Stimulated activated CD8-positive, alpha-beta memory T cell treated with anti-CD3 and anti-CD28 coated beads, Interleukin-4, amount 100 ng/mL, for 4 hours (primary cell): ENCODE measurements at places on chromosomes 3 and 15.

- no peak for DNase-seq
Measured at GRCh38 chr3:155262295-155262694, 31.2 kb downstream of the STRIT1 start.

GRCh38 chr3:24505691-24506550 is 11.3 kb upstream of the THRB start:
- DNase-seq, result no peak

DNA sequence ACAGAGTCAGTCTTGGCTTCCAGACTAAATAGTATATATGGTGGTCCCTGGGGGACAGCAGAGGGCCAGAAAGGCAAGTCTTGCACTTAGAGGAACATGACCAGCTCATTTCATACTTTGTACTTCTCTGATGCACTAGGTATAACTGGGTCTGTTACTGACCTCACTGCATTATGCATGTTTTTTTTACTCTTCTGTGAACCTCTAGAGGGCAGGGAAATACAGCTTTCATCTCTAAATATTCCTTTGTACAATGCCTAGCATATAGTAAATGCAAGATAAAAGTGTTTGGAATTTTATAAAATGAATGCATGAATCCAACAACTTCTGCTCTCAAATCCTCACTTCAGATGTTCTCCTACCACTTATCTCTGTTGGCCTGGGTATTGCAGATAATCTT is 23.4 kb upstream of the ARL14 start:
- no peak for DNase-seq

DNA sequence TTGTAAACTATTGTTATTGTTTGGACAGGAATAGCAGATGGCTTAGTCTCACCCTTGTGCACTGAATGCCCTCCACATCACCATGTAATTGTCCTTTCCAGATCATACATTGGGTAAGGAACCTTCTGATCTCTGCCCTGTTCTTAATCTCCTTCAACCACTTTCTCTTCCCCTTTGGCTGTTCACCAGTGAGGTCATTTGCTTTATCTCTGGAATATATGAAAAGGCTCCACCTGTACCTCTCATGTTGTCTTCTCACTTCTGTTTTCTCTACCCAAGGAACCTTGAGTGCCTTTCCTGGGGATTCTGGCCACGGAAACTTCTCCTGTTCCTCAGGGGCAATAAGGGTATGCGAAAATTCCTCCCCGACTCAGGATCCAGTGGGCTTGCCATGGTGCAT is 28.5 kb downstream of the MCTP2 start:
- DNase-seq, result no peak

- DNase-seq, result no peak
Measured at GRCh38 chr15:81926981-81927380, 118.8 kb downstream of the MEX3B start.

- DNase-seq, result no peak
Measured at GRCh38 chr3:172908771-172909270, 158.3 kb downstream of the ECT2 start.

DNA sequence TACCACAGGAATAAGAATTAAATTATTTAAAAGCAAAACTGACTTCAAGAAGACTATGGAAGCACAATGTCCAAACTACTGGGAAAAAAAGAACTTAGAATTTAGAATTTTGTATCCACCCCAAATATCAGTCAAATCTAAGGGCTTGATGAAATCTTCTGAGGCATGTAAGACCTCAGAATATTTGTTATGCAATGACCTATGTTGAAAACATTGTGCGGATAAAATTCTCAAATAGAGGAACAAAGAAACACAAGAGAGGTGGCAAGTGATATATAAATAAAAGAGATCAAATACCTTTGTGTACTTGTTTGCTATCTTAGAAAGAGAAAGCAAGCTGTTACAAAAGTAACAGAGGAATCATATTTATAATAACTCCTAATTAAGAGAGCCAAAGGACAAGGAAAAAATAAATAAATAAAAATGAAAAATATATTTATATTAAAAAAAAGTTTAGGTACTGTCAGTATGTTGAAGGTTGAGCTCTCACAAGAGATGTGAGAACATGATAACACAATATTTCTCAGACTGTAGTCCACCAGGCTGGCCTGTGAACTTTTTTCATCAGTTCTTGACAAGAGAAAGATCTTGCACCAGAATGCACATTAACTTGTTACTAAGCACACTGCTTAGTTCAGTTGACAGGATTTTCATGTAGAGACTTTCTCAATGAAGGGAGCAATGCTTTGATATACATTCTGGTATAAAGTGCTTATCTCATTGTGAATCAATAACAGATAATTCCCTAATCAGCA is 50.0 kb downstream of the CPA3 start:
- DNase-seq, result no peak

GRCh38 chr3:152069871-152070270 is 196.4 kb downstream of the SUCNR1 start:
- no peak for DNase-seq

- no peak for DNase-seq
Measured at GRCh38 chr3:131995891-131996290, 38.9 kb downstream of the CPNE4 start.

DNA sequence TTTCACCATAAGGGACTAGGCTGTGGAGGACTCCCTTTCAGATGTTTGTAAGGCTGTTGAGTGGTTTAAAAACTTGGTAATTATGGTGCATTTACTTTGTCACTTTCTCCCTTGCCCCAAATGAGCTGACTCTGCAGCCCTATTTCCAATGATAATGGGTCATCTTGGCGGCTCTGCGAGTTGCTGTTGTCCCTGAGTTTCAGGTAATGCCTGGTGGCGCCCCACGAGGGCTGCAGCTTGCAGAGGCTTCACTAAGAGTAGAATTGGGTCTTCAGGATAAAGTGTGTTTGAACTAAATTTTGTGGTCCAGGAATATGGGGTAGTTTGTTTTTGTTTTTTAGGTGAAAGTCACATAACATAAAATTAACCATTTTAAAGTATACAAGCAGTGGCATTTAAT is 450.1 kb upstream of the CFAP20DC start:
- no peak for DNase-seq

DNA sequence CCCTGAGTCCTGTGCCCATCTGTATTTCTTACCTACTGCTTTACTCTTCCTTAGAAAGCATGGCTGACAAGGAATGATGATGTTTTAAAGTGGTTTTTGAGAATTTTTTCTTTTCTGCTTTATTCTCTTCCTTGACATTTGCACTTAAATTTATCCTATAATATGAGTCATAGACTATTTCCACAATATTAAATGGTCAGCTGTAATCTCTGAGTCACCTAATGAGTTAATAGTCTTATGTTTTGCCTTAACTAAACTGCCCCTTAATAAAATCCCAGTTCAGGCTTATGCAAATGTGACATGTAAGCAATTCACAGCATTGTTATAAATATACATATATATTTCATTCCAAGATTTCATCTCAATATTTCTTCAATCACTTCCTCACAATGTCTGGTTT is 23.8 kb downstream of the MEIS2 start:
- no peak for DNase-seq

- DNase-seq, result no peak
Measured at GRCh38 chr3:40366203-40367162, 20.5 kb upstream of the ENTPD3 start.

- no peak for DNase-seq
Measured at GRCh38 chr3:149763565-149764195, 11.4 kb upstream of the COMMD2 start.

GRCh38 chr3:127786353-127787070 is 35.8 kb downstream of the MGLL start:
- no peak for DNase-seq

GRCh38 chr15:95615436-95615835 is 715.1 kb upstream of the NR2F2 start:
- DNase-seq, result no peak

- no peak for DNase-seq
Measured at GRCh38 chr3:124731760-124732159, 1.5 kb downstream of the UMPS start.

- no peak for DNase-seq
Measured at GRCh38 chr3:20511863-20512505, 326.0 kb upstream of the SGO1 start.

DNA sequence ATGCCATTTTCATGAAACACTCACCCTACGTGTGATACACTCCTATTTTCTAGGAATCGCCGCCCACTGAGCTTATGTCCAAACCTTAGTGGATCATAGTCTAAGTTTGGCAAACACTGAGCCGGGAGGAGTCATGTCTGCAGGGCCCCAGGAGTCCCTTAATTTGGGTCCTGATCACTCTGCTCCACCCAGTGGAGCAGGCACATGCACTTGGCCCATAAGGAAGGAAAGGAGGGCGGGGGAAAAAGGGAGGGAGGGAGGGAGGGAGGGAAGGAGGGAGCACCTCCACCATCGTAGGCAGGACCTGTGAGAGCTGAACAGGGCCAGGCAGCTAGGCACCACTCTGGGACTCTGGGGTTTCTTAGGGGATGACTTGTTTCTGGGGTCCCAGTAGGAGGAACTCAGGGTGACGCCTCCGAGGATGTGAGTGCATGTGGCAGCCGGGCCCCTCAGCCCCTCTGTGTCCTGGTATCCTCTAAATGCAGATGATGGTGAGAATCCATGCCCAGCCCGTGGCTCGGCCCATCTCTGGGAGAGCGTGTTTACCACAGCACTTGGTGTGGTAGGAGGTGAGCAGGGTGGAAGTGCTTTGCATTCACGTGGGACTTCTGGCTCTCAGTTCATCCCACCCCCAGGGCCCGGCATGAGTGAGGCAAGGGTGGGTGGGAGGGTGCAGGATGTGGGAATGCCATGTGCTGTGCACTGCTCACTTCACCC is 109.4 kb downstream of the KLF13 start:
- no peak for DNase-seq

- no peak for DNase-seq
Measured at GRCh38 chr3:195101001-195101583, 169.9 kb downstream of the XXYLT1 start.

- no peak for DNase-seq
Measured at GRCh38 chr3:128683957-128684356, 33.3 kb upstream of the RPN1 start.

DNA sequence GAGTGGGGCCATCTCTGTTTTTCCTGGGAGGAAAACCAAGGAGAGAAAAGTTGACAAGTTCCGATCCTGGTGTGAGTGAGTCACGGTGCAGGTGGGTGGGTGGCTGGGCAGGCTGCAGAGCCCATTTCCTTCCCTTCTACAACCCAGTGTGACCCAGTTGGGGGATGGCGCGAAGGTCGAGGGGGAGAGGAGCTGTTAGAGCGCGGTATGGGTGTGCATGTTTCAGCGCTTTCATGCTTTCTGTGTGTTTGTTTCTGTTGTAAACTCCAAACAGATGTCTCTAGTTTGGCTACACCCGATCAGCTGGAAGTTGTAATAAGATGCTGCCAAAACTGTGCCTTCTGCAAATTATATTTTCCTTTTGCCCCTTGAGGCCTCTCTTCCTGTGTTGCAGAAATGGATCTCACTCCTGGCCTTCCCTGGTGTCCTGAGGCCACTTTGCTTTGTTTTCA is 3.8 kb downstream of the FAM43A start:
- DNase-seq, result no peak

- no peak for DNase-seq
Measured at GRCh38 chr15:95041297-95041696, 809.9 kb downstream of the MCTP2 start.

GRCh38 chr15:85584872-85585271 is 204.5 kb downstream of the AKAP13 start:
- no peak for DNase-seq

DNA sequence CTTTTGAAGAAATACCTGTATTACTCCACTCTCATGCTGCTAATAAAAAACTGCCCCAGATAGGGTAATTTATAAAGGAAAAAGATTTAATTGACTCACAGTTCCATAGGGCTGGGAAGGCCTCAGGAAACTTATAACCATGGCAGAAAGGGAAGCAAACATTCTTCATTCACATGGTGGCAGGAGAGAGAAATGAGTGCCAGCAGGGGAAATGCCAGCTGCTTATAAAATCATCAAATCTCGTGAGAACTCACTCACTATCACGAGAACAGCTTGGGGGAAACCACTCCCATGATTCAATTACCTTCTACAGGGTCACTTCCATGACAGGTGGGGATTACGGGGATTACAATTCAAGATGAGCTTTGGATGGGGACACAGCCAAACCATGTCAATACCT is 18.7 kb downstream of the MFSD1 start:
- DNase-seq, result no peak
